ENCODE measurements at places on chromosomes 7 and 10. TPM values are rescaled to one million over a fixed set of nuclear protein-coding genes. Genes with fewer than 3 reads are reported as not detected.

DNA sequence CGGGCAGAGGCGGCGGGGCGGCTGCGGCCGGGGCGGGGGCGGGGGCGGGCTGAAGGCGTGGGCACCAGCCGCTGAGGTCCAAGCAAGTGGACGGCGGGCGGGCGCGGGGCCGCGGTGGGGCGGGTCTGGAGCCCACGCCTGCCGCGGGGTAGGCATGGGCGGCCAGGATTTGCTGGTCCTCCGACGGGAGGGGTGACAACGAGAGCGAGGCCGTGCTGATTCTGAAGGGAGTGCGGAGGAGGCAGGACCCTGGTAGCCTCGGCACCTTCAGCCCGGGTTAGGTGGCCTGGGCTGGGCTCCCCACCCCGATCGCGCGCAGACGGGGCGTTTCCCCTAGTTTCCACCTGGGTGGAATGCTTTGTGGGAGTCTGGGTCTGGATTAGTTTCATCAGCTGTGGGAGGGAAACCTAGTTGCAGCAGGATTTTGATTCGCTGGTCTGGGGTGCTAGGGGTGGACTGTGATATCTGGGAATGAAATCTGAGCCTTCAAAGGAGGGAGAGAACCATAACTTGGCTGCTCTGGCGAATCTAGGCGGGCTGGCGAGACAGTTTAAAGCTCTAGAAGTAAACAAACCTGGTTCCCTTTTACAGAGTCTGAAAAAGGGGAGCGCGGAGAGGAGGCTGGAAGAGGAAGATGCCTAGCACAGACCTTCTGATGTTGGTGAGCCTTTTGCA lies 609 bp downstream of the SGPL1 start:
- DNase-seq: peak; percentile 71

DNA sequence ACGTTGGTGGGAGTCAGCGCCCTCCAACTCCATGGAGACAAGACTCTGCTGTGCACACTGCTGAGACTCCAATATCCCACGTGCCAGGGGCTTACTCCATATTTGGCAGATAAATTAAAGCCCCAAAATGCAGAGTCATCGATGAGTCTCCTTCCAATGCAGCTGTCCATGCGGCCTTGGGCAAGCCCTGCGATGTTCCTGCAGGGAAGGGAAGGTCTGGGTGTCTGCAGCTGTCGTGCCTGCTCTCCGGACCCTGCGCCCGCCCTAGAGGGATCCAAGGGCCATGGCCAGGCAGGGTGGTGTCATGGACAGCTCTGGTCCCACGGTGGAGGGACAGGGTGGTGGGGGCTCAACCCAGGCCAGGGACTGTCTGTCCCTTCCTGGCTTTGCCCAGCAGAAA lies 185.2 kb downstream of the PTPRN2 start:
- DNase-seq: no peak

DNA sequence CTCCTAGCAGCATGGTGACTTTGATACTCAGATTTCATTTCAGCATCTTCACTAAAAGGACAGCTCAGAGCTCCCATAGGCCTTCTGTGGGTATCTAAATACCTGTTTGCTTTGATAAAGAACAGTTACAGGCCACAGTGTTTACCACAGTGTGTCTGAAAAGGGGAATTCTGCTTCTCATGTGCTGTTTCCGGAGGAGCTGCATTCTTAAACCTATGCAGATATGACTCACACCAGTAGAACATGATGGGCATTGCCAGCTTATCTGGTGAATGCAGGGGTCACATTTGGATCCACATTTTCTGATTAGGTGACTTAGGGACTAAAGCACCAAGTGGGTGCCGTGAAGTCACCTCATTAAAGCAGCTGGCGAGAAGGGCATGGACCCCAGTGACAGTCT lies 52.6 kb downstream of the TRRAP start:
- no peak for DNase-seq

The SPDYE5 gene
- 5.0 TPM for polyA plus RNA-seq

DNA sequence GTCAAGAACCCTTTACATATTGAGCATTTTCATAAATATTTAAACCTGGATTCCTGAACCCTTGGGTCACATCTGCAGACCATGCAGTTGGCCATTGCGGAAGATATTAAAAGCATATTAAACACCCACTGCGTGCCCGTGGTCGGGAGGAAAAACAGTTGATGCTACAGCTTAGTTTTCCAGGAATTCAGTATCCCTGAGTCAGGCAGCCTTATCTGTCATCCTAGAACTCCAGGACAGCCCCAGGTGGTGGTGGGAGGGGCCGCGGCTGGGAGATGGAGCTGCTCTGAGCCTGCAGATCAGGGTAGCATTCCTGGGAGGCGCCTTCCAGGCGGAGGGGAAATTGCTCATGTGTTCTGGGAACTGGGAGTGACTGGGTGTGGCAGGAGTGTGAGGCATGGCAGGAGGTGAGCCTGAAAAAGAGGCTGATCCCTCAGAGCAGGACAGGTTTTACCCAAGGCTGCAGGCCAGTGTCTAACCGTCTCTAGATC lies 222.9 kb upstream of the SH2B2 start:
- DNase-seq: no peak

DNA sequence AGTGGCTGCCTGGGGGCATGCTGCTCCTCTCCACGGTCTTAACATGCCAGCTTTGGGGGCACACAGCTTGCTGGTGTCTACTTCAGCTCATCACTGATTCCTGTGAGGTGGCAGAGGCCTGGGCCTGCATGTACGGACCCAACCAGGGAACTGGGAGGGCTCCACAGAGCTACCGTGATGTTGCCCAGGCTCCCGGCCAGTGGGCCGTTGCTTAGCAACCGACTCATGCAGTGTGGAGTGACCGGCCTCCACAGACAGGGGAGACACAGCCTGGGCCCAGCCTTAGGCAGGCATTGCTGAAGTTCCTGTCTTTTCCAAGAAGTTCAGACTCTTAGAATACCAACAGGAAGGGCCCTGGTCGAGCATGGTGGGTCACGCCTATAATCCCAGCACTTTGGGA lies 25.8 kb upstream of the SH2B2 start:
- no peak for DNase-seq

DNA sequence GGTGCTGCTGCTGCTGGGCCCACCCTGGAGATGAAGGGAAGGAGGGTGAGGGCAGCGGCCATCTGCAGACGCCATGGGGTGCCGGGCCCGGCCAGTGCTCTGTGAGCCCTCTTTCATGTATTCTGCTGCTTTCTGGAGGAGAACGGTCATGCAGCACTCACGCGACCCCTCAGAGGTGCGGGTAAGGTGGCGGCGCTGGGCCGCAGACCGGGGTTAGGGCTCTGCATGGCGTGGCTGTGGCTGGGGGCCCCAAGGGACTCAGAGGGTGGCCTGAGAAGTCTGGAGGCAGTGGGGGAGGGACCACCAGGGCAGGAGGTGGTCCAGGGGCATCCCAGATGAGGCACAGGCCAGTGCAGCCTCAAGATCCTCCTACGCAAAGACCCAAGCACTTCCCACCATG lies 275.5 kb downstream of the ELFN1 start:
- no peak for DNase-seq

The OR9A2 gene
- not detected for polyA plus RNA-seq

The CPA5 gene
- polyA plus RNA-seq: 0.29 TPM

DNA sequence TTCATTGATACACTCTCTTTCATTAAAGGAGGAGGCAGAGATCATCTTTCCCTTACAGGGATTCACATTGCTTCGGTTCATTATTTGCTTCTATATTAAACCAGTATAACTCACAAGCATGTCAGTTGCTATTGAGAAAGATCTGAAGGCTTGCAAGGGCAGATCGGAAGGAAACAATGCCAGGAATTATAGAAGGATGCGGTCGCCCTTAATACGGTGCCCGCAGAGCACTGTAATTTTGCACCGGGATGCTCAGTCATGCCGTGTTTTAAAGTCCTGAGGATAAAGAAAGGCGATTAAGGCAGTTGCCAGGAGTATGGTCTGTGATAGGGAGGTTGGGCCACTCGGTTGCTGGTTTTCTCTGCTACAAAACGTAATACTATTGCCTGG lies 350.0 kb upstream of the GALNT17 start:
- no peak for DNase-seq

DNA sequence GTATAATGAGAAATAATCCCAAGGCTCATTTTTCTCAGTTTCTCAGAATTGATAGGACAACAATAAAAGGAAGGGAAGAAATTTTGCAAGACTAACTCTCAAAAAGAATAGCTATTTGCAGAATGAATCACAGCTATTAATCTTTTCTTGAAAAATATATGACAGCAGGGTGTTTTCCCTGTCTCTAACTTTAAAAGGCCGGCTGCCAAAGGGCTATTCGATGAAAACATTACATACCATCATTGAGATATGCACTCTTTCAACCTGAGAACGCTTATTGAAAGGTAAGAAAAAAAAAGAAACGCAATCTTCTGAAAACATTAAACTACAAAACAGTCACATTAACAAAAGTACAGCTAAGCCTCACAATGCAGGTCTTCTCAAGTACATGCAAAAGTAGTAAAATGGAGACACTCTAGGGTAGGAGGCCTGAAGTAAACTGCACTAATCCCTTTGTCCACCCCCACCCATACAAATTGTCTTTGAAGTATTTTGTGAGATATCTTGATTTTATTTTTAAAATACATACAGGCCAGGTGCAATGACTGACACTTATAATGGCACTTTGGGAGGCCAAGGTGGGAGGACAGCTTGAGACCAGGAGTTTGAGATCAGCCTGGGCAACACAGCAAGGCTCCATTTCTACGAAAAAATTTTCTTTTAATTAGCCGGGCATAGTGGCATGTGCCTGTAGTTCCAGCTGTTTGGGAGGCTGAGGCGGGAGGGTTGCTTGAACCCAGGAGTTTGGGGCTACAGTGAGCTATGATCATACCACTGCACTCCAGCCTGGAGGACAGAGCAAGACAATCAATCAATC lies 83.0 kb downstream of the PARD3 start:
- no peak for DNase-seq

GRCh38 chr7:47340517-47340916 lies 241.4 kb downstream of the TNS3 start:
- no peak for DNase-seq
